Stimulated activated CD8-positive, alpha-beta memory T cell treated with anti-CD3 and anti-CD28 coated beads, Interleukin-15, amount 100 ng/mL, for 48 hours (primary cell): ENCODE measurements at places on chromosomes 3 and 15.
A peak's percentile ranks its signal among the peaks of the same experiment; 100 is the strongest.

DNA sequence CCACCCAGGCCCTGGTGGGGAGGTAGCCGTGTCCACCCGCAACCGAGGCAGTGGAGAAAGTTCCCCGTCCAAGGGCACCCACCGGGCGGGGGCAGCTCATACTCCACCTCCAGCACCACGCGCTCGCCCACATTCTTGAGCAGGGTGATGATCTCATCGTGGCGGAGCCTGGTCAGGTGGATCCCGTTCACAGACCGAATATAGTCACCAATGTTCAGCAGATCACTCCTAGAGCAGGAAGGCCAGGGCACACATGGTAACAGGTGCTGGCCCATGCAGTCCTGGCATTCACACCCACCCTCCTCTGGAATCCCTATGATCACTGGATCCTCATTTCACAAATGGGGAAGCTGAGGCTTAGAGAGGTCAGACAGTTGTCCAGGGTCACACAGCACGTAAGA lies 15.8 kb downstream of the GRIP2 start:
- no peak for DNase-seq

DNA sequence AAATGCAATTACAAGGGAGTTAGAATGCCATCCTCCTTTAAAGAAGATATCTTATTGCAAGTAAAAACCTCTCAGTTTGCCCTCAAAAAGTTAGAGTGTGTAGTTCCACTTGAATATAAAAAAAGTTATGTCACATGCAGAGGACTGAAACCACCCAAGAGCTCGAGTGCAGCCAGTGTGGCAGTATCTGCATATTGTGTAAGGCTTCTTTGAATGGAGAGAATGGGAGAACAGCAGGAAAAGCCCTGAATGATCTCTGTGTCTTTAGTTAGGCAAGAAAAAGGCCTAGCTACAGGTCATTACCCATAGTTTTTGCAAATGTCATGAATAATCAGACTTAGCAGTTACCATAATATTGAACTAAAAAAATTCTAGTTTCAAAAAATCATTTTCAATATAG lies 13.9 kb upstream of the TEX9 start:
- no peak for DNase-seq

GRCh38 chr3:16286161-16286560 lies 21.1 kb downstream of the OXNAD1 start:
- DNase-seq = peak; percentile 47

GRCh38 chr3:16439163-16439847 lies 74.2 kb downstream of the RFTN1 start:
- no peak for DNase-seq

DNA sequence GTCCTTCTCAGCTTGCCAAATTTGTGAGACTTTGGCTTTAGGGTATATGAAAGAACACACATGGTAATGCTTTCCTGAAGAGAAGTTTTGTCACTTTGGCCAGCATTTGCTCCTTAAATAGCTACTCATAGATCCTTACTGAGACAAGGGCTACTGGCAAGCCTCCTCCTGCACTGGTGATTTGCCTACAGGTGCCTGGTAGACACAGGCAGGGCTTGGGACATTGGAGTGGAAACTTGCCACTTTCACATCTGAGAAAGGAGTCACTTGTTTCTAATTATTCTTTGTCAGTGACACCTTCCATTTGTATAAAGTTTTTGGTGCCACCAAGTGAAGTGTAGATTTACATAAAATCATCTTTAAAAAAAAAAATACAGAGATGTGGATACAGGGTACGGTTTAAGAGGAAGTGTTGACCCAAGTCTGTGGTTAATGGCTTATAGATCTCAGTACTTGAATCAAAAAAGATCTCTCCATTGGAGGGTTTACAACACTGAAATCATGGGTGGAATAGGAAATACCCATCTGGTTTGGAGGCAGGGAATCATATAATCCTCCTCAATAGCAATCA lies 132.8 kb upstream of the GADL1 start:
- DNase-seq = no peak

DNA sequence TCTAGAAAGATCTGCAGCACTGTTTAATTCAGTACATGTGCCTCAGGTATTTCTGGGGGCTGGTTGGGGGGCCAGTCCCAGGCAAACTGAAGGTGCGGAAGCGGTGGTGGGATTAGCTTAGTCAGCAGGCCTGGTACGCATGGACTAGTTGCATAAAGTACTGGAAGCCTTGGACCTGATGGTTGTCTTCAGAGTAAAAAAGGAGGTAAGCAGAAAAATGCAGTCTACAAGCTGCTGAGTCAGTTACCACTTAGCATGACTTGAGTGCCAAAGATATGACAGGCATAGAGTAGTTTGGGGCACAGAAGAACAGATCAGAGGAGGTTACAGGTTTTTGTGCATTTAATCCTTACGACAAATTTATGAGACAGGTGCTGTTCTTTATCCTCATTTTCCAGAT lies 19.9 kb upstream of the GOLGA8J start:
- DNase-seq = no peak

- DNase-seq = no peak
Measured at GRCh38 chr15:50145451-50145872, 26.4 kb upstream of the ATP8B4 start.

GRCh38 chr3:181210275-181210674 lies 220.7 kb upstream of the DNAJC19 start:
- DNase-seq = no peak

DNA sequence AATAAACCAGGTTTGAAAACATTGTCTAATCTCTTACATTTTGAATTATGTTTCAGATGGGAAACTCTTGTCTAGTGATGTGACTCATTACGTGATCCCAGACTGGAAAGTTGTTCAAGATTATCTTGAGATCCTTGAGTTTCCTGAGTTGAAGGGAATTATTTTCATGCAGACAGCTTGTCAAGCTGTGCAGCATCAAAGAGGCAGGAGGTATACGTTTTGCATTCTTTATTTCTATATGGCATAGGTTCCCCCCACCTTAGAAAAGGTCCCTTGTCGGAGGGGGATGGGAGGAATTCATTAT lies 1.5 kb downstream of the DIS3L start:
- no peak for DNase-seq
